ENCODE measurements at places on chromosomes 7 and 10. TPM values are rescaled to one million over a fixed set of nuclear protein-coding genes. Genes with fewer than 3 reads are reported as not detected.

DNA sequence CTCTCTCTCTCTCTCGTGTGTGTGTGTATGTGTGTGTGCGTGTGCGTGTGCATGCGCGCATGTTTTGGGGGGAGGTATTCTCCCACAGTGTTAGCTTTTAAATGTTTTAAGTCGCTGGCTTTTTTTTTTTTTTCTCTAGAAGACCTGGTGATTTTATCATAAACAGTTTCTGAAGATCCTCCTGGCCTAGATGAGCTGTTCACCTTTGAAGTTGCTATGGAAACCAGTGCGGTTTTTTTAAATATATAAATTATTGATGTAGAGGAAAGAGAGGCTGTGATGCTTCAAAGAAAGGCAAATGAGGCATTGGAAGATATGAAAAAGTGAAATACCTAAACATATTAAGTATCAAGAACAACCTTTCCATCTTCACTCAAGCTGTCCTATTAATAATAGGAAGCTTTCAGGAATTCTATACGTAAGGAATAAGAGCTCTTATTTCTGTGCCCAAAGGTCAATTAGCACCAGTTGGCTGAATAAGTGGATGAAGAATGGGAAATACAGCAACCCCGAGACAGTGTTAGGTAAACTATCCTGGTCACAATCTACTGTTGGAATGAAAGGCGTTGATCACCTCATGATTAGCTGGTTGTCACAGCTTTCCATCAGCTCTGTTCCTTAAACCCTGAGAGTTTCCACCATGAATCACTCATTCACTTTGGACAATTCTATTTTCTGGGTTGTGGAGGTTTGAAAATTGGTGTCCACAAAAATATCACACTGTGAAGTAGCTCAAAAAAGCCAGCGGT is 66.5 kb upstream of the SLC35G1 start:
- no peak for DNase-seq

SPDYE2B gene
- not detected for total RNA-seq

DNA sequence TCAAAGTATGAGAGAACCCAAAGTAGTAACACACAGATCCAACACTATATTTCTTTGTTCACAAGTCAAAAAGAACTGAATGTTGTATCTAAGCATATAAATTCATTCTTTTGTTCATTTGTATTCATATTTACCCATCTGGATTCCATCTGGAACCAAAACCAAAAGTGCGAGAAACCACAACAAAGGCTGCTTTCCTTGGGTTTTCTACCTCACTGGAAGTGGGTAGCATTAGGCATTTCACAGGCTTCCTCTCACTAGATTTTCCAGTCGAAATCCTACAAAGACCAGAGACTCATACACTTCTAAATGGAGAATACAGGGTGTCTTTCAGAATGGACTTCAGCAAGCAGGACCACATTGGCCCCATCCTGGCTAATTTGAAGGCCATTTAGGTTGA is 109.8 kb upstream of the WNT16 start:
- DNase-seq = no peak

GRCh38 chr7:15720849-15721471 is 34.5 kb upstream of the MEOX2 start:
- DNase-seq = no peak

- no peak for DNase-seq
Measured at GRCh38 chr7:6023974-6024435, 7.2 kb upstream of the ANKRD61 start.

PPP1R9A gene
- total RNA-seq = 31.4 TPM

- DNase-seq = no peak
Measured at GRCh38 chr7:155974186-155974897, 162.1 kb upstream of the SHH start.

Data from right cardiac atrium (tissue), 5 donors.